ENCODE measurements at places on chromosomes 13 and 19.

DNA sequence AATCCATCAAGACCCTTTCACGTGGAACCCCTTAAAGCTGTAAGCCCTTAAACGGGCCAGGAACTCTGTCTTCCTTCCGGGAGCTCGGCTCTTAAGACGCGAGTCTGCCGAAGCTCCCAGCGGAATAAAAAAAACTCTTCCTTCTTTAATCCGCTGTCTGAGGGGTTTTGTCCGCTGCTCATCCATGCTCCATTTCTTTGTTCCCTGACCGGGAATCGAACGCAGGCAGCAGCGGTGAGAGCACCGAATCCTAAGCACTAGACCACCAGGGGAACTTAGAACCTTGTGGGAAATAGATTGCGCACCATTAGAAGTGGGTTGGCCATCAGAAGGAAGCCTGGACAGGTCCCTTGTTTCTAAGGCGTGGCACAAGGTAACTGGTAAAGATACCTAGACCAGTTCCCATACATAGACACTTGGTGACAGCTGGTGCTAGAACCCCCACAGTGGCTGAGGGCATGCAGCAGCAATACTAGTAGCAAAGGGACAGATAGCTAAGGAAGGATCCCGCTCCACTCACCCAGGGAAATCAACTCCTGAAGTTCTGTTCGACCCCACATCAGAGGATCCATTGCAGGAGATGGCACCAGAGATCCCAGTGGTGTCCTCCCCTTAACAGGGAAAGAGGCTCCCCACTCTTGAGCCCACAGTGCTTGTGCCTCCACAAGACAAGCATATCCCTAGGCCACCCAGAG, 1.5 kb upstream of the RGCC start:
- DNase-seq, result no peak

DNA sequence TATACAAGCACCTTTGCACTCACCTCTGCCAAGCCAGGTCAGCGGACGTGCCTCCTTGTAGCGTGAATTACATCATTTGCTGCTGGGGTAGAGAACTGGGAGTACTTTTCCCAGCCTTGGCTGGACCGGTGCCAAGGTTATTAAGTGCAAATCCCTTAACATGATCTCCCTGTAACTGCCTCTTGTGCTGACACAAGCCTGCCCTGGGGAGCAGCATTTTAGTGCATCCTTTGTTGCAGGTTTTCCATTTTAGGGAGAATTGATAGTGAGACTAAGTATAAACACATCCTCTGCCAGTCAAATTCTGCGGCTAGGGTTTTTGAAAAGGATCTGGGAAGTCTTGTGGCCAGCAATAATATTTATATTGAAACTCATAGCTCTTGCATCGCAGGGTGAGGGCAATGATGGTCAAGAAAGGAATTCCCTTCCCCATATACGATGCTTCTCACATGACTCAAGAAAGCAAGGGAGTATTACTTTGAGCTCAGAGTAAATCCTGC, 32.7 kb upstream of the DCLK1 start:
- DNase-seq, result peak; percentile 60

DNA sequence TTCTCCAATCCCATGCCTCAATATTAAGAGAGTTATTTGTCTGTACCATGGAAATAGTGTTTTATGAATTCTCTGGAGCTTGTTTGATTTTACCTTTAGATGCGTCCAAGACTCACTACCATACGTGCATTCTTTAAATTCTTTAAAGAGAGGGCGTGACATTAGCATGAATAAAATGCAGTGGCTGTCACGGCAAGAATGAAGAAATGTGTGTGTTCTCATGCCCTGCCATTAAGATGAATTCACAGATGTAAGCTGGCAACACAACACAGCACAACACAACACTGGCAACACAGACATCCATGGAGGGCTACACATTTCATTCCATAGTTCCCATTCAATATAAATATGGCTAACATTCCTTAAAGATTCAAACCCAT, 213.4 kb downstream of the ENOX1 start:
- DNase-seq, result no peak

GRCh38 chr19:7850000-7850813, 20.2 kb downstream of the EVI5L start:
- peak; percentile 55 for DNase-seq

DNA sequence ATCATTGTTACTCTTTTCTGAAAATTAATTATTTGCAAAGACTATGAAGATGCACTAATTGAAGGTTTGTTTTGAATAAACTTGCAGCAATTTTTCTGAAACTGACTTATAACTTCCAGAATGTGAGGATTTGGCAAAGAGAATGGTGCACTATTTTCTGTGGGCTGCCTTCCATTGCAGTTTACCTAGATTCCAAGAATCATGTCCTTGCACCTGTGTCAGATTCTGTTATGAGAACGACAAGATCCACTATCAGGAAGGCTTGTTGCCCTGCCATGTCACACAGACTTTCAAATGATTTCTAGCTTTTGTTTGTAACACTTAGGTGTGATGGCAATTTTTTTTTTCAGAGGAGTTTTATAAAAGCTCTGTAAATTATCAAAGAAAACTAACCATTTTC, 5.6 kb upstream of the SLAIN1 start:
- DNase-seq, result no peak

GRCh38 chr19:3508771-3509535, 2.8 kb downstream of the FZR1 start:
- DNase-seq, result no peak

- no peak for DNase-seq
These were observed 14.3 kb downstream of the LPAR6 start for GRCh38 chr13:48398450-48399095.

DNA sequence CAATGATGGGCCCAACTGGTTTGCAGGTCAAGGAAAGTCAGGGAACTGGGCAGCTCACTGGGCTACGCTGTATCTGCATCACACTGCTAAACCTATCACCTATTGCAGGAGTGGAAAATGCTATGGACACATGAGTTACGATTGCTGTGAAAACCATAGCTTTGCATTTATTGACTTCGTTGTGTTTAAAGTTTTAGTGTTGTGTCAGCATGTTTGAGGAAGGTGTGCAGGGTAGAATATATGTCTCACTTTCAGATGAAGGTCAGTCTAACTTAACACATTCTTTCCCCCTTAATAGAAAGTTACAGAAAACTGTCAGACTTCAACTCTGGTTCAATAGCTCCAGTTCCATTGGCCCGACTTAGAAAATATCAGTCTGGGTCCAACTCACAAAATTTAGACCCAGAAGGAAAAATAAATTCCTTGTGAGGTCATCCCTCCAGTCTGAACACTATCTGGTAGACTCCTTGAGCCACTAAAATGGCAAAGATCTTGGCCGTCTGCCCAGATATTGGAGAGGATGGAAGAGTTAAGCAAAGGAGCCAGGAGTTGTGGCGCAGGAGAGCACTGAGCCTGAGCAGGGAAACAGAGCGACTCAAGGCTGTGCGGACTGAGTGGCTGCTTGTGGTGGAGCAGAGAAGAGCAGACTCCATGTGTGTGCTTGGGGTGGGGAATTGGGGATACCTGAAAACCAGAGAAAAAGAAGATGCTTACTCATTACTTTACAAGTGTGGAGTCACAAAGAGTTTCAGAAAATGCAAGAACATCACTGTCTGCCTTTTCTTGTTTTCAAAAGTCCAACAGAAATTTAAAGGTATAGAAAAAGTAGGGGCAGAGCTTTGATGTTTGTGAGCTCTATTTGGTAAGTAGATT, 518.5 kb downstream of the FGF9 start:
- no peak for DNase-seq

DNA sequence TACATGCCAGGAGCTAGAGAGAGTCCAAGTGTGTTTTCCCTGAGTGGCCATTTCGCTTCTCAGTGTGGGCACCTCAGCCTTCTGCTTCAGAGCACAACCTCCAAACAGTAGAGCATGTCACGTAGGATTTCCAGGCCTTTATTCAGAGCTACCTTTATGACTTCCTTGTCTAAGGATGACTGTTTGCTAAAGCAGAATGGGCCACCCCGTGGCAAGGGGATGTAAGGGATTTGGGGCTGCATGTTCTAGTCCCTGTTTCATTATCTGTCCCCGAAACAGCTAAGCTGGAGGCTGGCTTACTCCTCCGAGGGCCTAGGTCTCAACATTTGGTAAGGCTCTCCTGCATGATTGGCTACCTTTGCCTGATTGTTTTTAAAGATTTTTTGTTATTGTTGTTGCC, 6.0 kb downstream of the RNASEH2B start:
- DNase-seq, result no peak
